ENCODE measurements at places on chromosomes 1 and 21.
A peak's percentile ranks its signal among the peaks of the same experiment; 100 is the strongest.

DNA sequence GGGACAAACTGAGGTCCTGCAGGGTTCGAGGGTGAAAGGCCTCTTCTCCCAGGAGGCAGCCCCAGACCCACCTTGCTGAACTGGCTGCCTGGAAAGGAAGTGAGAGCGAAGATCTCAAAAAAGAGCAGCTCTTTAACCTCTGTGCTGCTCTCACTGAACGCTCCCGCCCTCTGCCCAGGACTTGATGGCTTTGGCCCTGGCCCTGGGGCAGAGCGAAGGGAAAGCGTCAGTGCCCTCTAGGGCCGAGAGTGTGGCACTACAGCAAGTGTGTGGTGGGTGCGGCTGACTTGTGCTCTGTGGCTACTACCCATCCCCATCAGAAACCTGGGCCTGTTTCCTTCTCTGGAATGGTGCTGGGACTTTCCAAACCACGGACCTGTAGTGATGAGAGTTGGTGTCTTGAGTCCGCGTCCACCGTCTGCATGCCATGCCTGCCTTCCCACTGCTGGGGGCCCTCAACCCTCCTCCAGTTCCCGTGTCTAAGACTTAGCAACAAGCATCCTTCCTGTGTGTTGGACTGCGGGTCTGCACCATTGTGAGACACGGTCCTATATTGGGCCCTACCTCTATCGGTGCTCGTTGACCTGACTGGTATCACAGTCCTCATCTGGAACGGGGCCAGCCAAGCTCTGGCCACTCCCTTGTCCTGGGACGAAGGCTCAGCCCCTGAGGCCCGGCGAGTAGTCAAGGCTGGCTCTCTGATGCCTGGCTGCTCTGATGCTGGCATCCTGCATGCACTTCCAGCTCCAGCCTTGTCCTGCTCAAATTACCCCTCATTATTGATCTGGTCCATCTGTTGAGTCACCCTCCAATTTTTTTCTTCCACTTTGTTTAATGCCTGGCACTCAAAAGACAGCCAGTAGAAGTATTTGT is 180.3 kb downstream of the DISC1 start:
- DNase-seq: peak; percentile 38

- DNase-seq: peak; percentile 32
These were observed 19.1 kb upstream of the PDE4B start for GRCh38 chr1:65773391-65774123.

DNA sequence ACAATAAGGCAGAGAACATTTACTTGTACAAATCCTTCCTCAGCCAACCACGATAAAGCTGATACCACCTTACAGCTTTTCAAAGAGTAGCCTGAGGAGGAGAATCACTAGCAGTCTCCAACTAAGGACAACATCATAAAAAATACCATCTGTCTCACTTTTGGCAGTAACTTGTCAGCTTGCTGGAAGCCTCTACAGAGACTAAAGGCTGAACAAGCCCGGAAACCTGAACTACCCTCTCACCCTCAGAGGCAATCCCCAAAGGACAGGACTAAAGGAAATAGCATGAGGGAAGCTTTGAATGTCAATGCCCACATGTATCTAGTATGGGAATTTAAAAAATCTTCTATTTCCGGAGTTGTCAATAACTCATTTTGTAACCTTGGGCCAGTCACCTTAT is 10.6 kb downstream of the SRSF4 start:
- no peak for DNase-seq

DNA sequence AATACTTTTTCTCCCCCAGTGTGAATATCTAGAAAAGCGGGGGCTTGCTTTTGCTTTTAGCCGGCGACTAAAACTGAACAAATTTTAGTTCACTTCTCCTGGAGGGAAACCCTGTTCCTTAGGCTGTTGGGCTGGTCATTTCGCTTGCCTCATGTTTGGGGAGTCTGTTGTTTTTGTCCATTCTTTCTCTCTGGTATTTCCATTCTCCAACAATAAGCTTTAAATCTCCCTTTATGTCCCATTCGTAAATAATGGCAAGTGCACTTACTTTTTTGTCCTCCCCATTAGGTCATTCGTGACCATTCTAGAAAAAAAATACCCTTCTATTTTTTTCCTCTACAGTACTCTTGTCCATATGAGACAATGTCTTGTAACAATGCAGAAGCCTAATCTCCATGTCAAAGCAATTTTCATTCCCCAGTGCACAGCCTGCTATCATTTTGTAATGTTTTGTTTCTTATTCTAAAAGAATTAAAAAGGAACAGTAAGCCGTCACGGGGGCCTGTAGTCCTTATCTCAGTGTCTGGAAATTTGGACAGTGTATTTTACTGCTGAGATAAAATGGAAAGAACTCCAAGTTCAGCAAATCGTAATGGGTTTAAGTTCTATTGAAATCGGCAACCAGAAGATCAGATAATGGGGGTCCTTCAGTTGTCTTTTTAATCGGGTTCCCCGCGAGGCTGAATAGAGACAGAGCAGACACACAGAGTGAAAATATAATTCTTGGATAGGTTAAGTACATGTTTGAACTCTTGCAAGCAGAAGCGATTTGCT is 21.8 kb downstream of the PROX1 start:
- DNase-seq: no peak

Data from foreskin fibroblast (primary cell).